ENCODE measurements at places on chromosomes 6 and 20.

DNA sequence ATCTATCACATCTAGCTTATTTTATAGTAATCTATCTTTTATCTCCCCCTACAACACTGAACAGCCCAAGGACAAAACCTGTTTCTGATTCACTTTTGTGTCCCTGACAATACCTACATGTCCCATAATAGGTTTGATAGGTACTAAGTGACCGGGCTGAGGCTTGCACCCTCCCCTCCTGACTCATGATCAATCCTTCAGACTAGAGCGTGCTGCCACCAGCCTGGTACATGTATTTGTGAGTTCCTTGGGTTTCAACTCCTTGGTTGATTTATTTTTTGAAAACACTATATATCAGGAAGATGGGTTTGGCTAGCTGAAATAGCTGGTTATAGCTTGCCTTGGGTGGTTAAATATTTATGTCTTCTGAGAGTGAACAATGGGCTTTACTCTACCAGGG is 41.6 kb upstream of the RAB23 start:
- no peak for DNase-seq

DNA sequence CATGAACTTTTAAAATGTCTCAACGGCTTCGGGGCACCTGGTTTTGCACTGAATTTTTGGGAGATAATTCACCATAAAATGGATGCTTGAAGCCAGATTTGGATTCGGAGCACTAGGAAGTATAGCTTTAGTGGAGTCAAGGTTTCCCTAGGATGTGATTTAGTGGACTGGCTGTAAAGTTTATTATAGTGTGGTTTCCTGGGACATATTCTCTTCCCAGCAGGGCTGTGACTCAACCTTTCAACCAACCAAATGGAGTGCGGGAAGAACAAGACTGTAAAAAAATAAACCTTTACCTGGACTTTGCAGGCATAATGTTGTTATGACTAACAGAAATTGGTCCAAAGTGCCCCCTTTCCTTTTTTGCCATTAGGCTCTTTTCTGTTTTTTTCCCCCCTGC is 327.4 kb upstream of the MAN1A1 start:
- DNase-seq = no peak

DNA sequence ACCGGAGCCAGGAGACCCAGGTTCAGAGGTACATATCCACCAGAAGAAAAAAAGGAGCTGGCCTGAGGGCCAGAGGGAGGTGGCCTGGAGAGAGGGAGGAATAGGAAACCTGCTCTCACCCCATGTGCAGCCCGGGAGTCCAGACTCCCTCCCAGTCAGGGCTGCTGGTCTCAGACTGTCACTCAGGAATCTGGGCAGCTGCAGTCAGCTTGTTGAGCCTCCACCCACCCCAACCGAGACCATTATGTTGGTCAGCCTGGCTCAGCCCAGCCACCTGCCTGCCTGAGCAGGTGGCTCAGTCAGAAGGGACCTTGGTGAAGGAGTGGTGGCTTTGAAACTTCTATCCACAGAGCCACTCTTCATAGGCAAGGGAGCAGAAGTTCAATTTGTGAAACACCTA is 53.3 kb upstream of the EPB41L1 start:
- no peak for DNase-seq

DNA sequence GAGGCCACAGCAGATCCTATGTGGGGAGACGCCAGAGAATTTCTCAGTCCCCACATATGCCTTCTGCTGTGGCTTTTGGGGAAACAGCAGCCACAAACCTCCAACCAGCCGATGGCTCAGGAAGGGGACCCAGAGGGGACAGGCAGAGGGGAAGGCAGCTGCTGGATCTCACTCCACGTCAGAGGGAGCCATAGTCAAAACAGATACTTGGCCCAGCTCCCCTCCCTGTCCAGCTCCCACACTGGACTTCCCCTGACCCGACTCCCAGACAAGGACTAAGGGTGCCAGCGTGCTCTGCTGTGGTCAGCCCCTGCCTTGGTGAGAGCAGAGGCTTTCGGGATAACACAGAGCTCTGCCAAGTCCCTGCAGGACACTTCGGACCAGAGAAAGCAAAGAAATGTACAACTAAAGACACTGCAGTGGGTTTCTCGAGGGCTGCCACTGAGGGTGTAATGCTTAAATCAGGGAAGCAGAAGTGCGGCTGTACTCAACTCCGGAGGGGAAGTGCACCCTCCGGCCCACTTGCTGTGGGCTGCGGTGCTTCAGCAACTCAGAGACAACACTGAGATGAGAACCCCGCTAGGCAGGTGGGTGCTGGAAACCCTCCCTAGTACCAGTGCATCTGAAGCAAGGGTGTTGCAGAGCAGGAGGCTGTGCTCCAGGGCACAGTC is 47.2 kb downstream of the RRBP1 start:
- DNase-seq = no peak

GRCh38 chr20:7772371-7772770 is 167.9 kb downstream of the HAO1 start:
- DNase-seq = no peak

- DNase-seq = no peak
Observed at GRCh38 chr6:144006736-144007477, 1.2 kb downstream of the PLAGL1 start.

- no peak for DNase-seq
Observed at GRCh38 chr6:46821458-46821881, 28.3 kb downstream of the MEP1A start.

DNA sequence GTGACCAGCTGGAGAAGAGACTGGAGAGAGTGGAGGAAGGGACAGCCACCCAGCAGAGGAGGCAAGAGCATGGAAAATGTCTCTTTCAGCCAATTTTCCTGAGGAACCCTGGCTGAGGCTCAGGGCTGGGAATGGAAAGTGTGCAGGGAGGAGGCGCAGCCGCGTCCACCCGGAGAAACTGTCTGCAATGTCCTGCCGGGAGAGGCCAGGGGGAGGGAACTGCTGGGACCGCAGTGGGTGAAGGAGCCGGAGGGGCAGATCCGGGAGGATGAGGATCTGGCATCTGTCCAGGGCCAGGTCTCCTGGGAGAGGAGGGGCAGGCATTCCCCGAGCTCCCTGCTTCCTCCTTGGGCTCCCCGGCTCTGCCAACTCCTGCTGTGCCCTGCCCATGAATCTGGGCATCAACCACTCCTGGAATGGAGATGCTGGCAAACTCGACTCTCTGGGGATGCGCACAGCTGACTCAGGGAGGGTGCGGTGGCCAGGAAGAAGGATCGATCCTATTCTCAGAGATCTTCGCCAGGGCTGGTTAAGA is 17.4 kb upstream of the HM13 start:
- DNase-seq = no peak

DNA sequence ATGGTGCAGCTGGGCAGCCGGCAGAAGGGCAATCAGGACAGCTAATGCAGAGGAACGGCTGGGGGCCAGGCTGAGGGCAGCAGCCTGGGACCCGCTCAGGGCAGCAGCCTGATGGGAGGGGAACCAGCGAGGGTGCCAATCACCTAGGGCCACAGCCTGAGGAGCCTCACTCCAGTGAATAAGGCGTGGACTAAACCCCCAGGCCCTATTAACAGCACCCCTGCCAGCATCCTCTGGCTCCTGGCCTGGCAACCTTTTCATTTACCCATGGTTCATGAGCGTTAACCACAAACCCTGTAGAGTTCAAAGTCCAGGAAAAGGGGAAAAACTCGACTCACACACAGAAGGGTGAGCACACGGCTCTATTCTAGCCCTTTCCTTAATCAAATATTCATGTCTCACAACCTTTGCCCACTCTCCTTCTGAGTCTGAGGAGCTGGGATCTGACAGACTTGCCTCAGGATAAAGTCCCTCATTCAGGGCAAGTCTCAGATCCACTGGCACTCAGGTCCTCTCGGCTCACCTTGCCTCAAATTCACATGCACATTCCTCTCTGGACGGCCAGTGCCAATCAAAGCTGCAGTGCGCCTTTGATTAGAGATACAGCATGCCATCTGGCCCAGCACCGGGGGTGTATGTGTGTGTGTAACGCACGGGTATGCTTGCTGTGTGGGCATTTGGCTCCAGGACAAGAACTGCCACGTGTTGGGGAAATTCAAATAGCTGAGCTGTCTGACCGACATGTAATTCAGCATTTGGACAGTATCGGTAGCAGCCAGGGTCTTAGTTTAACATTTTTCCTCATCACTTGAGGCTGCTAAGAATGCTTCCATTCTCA is 86.9 kb upstream of the TRAF3IP2 start:
- DNase-seq = no peak

- no peak for DNase-seq
Observed at GRCh38 chr20:62944746-62945145, 6.8 kb downstream of the GID8 start.

DNA sequence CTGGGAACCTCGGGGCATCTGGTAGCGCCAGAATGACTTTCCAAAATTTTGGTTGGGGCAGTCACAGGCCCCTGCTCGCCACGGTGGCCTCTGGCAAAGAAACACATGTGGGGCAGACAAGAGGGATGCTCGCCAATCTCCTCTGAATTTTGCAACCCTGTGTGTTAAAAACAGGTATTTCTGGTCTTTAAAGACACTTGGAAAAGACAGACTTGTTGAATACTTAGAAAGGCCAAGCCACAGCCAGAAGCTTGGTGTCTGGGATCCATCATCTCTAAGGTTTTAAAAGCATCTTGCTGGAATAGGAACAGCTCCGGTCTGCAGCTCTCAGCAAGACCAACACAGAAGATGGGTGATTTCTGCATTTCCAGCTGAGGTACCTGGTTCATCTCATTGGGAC is 31.2 kb downstream of the HLA-E start:
- no peak for DNase-seq

GRCh38 chr20:38609815-38610214 is 8.2 kb downstream of the ARHGAP40 start:
- DNase-seq = no peak

- DNase-seq = no peak
Observed at GRCh38 chr6:78925317-78925716, 58.0 kb downstream of the IRAK1BP1 start.

- peak; percentile 99 for DNase-seq
Observed at GRCh38 chr6:79810185-79810705, 137.1 kb downstream of the ELOVL4 start.

GRCh38 chr6:14012313-14013030 is 87.7 kb downstream of the RNF182 start:
- DNase-seq = no peak

- DNase-seq = no peak
Observed at GRCh38 chr6:90440586-90441283, 144.1 kb upstream of the BACH2 start.

GRCh38 chr20:40865095-40865494 is 163.5 kb upstream of the TOP1 start:
- no peak for DNase-seq

- no peak for DNase-seq
Observed at GRCh38 chr6:6624269-6624990, 35.9 kb downstream of the LY86 start.

DNA sequence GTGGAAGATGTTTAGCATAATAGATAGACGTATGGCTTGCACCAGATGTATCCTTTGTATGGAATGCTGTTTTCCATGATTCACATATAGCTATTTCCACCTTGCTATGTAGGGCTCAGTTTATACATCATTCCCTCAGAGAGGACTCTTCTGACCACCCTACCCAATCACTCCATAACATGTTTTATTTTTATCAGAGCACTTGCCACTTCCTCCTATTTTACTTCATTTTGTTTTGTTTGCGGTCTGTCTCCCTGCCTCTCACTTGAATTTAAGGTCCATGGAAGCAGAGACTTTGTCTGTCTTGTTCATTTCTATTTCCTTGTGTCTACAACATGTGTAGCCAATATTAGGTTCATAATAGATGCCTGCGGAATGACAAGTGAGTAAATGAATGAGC is 266.9 kb upstream of the CITED2 start:
- DNase-seq = no peak

GRCh38 chr6:95240514-95240913 is 336.8 kb upstream of the MANEA start:
- DNase-seq = no peak

Data from NCI-H2081 treated with DMSO at 0.1 percent for 48 hours (cell line).